ENCODE measurements at places on chromosomes 16 and 17.

- no peak for DNase-seq
Measured at GRCh38 chr16:50467943-50468748, 80.0 kb upstream of the NKD1 start.

GRCh38 chr17:81000631-81001357, 9.2 kb downstream of the CHMP6 start:
- no peak for DNase-seq

DNA sequence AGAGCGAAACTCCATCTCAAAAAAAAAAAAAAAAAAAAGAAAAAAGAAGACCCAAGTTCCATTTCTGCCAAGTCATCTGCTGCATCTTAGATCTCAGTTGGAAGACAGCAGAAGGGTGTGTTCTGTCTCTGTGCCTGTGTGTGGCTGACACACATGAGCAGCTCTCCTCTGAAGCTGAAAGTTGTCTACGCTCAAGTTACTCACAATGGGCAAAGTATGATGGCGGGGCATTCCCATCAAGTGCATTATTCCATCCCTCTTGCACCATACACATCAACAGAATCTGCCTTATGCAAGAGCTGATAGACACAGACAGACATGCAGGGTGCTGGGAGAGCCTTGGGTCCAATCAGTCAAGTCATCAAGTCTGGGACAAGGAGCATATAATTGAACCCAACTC, 402.2 kb downstream of the XYLT1 start:
- no peak for DNase-seq

DNA sequence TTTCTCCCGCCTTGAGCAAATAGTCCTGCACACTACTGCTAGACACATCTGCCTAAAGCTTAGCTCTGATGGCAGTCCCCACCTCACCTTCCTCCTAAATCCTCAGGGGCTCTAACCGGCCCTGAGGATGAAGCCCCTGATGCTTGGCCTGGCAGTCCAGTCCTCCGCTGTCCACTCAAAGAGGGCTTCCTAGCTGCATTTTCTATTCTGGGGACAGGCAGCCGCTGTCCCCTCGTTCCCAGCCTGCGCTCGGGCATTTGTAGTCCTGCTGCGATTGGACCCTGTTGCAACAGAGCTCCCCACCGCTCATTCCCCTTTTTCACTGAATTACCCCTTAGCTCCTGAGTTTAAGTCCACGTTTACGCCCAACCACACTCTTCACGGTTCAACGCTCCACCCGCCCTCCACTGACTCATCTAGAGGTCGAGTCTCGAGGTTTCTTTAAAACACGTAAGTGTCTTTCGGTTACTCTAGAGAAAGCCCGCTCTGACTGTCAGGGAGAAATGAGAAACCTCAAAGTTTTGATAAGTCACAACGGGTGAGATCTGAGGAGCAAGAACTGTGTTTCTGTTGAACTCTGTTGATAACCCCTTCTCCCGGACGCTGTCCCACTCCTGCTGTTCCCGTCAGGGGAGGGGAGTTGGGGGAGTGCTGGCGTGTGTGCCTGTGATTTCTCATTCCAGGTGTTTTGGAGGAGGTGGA, 4.5 kb downstream of the CCR7 start:
- peak; percentile 84 for DNase-seq

DNA sequence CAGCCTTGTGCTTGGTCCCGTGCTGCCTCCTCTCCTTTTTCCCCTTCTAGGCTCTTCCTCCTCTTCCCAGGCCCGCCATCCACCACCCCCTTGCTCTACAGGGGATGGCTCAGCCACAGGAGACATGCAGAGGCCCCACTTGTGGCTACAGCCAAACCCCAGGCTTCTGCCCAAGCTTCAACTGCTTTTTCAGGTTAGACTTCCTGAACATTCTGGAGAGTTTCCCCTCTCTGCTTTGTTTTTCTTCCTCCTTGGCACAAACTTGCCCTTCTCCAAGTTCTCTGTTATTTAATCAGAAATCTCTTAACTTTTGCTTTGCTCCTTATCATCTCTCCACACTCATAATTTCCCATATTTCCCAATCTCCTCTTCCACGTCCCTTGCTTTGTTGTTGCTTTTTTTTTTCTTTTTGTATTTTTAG, 18.3 kb upstream of the HAS3 start:
- no peak for DNase-seq

GRCh38 chr17:57135026-57135788, 50.2 kb downstream of the AKAP1 start:
- no peak for DNase-seq

DNA sequence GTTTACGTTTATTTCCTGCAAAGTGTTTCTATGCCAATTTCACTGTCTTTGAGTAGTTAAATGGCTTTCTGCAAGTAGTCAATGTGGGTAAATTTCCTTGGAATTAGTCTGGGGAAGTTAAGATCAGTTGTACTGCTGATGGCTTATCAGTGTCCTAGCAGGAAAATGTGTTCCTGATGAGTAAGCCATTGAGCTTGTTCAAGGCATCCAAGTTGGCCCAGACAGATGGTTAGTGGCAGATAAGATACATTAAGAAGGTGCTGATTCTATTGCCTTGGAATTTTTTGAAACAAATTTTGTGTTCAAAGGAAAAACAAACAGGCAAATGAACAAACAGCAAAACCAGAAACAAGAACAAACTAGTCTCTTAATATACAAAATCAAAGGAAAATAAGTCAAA, 258.4 kb downstream of the MAP2K6 start:
- no peak for DNase-seq

DNA sequence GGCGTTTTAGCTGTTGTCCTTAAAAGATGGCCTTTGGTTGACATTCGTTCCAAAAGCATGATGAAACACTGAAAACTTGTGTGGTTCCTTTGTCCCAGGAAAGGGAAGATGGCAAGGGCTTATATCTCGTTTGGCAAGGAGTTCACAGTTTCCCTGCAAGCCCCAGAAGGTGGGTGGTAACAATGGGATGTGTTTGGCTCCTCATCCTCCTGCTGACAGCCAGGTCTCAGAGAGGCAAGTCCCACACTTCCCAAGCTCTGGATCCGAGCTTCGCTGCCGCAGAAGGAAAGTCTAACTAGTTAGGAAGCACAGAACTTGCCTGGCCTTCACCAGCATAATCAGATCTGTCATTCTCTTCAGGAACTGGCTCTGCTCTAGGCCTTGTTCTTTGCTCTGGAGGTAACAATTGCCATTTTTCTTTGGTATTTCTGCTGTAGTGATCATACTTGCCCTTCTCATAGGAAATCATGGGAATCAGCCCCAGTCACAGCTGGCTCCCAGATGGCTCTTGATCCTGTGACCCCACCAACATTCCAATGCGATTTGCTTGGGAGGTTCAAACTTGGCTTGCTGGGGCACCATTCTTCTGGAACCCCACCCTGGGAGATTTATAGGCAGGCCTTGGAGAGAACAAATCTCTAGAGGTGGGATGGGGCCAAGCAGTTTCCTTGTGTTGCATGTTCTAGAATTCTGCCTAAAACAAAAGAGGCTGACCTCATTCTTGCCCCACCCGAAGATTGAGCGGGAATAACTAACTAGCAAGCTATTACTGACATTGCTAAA, 17.9 kb downstream of the KPNA2 start:
- DNase-seq, result no peak

- DNase-seq, result no peak
Measured at GRCh38 chr17:63399856-63400255, 46.2 kb downstream of the CYB561 start.

GRCh38 chr17:40355123-40355803, 9.3 kb downstream of the GJD3 start:
- peak; percentile 81 for DNase-seq

- no peak for DNase-seq
Measured at GRCh38 chr17:40458851-40459482, 15.7 kb downstream of the IGFBP4 start.

GRCh38 chr17:27800522-27800921, at the start of gene NOS2:
NOS2 (minus strand) TSS chr17:27800529; CDS start chr17:27798809, 1,720 bp downstream.
- DNase-seq, result no peak

DNA sequence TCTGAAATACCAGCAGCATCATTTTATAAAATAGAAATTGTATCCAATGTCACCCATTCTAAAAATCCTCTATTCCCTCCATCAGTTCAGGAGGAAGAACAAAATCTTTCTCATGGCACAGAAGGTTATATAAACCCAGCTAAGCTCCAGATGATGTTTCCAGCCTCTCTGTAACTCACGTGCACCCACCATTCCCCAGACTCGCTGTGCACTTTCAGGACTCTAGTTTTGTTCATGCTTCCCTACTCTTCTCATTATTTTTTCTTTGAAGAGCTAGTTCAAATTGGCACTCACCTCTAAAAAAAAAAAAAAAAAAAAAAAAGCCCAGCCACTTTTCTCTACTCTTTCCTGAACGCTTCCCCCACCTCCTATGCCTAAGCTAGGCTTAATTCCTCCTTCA, 36.0 kb upstream of the SHISA6 start:
- DNase-seq, result no peak

DNA sequence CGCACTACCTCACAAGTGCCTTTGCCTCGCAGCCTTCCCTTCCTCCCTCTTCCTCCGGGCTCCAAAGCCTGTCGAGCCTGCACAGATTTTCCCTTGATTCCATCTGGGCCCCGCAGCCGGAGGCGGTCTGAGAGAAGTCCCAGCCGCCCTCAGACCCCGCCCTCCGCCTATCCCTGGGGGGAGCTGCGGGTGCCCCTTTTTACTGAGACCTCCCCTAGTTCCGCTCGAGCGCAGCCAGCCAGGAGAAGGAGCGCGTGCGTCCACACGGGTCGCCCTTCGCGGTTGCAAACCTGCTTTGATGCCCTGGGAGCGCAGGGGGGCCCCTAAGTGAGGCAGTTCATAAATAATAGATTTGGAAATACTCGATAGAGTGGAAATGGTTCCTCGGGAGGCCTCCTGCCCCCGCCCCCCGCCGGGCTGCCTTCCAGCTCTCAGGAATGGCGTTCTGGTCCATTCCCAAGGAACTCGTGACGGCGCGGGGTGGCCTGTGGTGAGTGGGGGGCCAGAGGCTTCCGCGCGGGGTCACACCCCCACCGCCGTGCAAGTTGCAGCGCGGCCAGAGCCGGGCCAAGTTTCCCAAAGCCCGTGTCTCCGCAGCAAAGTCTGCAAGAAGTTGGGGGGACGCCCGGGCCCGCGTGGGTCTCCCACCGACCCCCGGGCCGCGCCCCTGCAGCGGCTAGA, 610 bp downstream of the C16orf74 start:
- no peak for DNase-seq

GRCh38 chr17:75645501-75645888, 12.3 kb downstream of the SMIM5 start:
- no peak for DNase-seq

DNA sequence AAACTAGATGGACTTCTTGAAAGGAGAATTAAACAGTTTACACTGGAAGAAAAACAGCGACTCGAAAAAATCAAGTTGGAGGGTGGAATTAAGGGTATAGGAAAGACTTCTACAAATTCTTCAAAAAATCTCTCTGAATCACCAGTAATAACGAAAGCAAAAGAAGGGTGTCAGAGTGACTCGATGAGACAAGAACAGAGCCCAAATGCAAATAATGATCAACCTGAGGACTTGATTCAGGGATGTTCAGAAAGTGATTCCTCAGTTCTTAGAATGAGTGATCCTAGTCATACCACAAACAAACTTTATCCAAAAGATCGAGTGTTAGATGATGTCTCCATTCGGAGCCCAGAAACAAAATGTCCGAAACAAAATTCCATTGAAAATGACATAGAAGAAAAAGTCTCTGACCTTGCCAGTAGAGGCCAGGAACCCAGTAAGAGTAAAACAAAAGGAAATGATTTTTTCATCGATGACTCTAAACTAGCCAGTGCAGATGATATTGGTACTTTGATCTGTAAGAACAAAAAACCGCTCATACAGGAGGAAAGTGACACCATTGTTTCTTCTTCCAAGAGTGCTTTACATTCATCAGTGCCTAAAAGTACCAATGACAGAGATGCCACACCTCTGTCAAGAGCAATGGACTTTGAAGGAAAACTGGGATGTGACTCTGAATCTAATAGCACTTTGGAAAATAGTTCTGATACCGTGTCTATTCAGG, 85.0 kb downstream of the C17orf58 start:
- DNase-seq, result no peak

DNA sequence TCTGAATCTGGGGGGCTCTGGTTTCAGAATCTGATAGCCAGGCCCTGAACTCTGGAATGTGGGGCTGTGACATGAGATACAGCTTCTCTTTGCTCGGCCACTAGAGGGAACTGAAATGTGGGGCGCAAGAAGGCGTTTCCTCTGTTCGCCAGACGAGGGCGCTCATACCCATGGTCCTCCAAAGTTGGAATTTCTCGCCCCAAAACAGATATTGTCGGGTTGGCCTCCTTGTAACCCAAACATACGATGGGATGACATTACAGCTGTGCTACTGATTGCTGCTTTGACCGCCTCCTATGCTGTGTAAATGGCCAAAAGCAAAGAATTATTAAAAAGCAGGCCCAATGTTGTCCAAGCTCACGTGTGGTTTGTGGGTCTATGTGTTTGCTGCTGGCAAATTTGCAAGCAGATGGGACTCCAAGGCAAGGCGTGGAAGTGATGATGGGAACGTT, 13.1 kb upstream of the MSI2 start:
- DNase-seq, result peak; percentile 76

GRCh38 chr17:74798239-74798707, 22.1 kb upstream of the NAT9 start:
- no peak for DNase-seq

DNA sequence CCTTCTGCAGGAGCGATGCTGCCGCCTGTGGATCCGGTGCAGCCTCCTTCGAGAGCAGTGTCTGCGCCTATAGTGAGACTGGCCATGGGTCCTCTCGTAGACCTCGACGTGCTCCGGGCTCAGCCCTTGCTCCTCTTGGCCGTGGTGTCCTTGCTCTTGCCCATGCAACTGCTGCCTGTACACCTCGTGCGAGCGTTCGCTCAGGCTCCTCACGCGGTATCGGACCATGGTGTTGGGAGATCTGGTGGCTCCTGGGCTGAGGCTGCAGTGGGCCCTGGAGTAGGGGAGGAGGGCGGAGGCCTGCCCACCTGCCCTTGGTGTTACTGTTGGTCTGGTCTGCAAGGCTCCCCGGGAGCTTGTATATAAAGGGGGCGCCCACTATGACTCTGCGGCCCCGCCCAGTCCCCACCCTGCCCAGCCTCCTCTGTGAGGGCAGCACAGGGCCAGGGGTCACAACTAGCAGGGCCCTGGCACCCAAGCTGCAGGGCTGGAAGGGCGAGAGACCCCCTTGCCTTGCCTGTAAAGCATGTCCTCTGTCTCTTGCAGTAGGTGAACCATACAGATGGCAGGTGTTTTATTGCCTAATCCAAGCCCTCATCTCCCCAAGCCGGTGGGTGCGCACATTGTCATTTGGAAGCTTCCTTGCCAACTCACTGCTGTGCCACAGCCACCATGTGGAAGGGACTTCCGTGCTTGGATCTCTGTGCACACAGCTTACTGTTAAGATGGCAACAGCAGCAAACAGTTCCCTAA, at the start of gene PRM2:
PRM2 (minus strand) TSS at position 338 of the 753 bp plus-strand sequence; CDS start at position 228, 110 bp downstream.
- no peak for DNase-seq

- no peak for DNase-seq
Measured at GRCh38 chr16:23061669-23062068, 87.6 kb downstream of the USP31 start.

- peak; percentile 51 for DNase-seq
Measured at GRCh38 chr17:44522883-44523671, 19.9 kb upstream of the GPATCH8 start.

All from activated naive CD4-positive, alpha-beta T cell treated with Interleukin-2 at 50 U/mL for 16 hours (primary cell).